Kidney capillary endothelial cell (primary cell): ENCODE measurements at places on chromosomes 1 and 21.
A peak's percentile ranks its signal among the peaks of the same experiment; 100 is the strongest.

DNA sequence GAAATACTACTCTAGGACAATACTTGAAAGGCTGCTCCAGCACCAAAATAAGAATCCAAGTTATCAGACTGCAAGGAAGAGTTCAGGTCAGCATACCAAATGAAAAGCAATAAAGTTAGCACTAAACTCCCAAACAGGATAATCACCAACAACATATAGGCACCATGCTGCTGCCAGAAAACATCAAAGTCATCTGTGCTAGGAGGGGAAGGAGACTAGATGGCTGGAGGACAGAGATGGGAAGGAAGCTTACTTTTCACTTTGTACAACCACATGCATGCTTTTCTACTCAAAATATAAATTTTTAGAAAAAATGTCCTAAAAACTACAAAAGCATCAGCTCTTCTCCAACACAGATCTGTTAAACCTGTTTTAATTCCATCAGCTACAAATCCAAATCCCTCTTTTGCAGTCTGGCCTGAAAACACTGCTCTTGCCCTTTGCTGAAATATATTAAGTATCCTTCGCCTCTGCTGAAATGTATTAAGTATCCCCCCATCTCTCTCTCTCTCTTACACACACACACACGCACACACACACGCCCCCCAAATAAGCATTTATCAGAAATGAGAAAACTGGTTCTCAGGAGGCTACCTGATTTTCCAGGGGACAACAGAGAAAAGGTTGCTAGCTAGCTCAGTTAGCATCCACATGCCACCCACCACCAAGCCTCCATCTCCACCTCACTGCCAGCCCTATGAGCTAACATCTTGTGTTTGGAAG lies 1.5 kb downstream of the GATAD2B start:
- no peak for DNase-seq

GRCh38 chr1:160127865-160128523 lies 12.4 kb downstream of the ATP1A2 start:
- DNase-seq, result no peak

DNA sequence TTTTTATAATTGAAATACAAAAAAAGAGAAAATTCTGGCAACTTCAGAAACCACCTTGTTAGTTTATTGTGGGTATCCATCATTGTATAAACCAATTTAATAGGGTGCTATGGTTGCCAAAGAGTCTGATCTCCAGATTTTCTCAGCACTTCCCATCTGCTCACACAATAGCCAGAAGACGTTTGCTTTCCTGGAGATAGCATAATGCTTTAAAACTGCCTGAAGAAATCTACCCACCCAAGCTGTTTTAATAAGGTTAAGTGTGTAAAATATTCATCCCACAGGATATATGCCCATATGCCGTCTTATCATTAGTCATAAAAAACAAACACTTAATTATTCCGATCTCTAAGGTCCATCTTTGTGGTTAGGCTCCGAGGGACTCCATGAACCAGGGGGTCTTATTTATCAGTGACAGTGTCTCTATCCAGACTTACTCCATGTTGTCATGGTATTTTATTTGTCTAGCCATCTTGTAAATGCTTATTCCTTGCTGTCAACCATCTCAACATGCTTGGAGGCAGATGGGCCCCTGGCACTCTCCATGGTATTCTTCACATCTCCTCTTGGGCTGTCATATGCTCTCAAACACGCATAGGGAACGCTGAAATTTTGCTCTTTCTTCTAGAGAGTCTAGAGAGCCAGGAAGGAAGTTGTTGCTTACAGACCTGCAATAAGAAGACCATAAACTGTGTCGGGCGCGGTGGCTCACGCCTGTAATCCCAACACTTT lies 58.5 kb downstream of the MAP10 start:
- no peak for DNase-seq

DNA sequence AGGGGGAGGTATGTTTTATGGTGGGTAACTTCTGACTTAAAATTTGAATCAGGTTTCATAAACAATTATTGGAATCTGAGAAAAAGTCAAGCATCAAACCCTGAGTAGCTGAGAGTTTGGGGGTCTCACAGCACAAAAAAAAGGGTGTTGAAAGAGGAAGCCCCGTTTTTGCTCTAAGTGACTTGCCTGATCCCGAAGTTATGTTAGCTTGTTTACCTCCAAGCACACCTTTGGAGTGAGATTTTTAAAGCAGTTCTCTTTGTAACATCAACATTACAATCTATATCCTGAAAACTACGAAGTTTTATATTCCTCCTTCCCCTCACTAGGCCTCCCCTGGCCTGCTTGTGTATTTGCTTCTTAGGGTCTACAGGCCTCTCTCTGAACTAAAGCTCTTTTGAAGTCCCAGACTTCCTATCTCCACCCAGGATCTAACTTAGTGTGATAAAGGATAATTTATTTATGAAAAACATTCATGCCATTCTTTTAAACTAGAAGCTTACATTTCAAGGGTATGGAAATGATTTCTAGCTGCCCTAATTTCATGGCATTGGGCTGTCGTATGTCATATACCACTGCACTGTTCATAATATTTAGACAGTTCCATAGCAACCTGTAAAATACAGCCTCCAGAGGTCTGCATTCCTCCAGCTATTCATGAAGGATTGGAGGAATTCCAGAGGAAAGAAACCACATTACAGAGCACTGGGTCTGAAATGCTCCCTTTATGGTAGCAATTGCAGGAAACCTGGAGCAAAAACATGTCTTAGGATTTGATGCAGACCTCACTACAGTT lies 36.1 kb upstream of the RGS1 start:
- DNase-seq, result no peak

DNA sequence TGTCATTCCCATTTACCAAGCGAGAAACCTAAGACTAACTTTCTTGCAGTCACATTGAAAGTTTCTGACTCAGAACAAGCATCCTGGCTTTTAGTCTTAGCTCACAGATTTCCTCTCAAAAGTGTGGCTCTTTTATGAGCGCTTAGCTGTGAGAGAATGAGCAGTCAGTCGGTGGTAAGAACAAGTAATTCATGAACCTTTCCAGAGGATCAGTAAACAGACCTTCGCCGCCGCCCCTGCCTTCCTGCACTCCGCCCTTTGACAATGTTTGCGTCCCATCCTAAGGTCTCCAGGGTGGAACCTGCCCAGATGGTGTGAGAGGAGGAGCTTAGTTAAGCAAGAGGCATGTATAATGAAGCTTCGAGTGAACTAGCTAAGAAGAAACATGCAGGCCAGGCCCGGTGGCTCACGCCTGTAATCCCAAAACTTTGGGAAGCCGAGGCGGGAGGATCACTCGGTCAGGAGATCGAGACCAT lies 142.4 kb downstream of the GLUL start:
- no peak for DNase-seq

- DNase-seq, result no peak
Observed at GRCh38 chr1:19151537-19151936, 58.5 kb downstream of the UBR4 start.

DNA sequence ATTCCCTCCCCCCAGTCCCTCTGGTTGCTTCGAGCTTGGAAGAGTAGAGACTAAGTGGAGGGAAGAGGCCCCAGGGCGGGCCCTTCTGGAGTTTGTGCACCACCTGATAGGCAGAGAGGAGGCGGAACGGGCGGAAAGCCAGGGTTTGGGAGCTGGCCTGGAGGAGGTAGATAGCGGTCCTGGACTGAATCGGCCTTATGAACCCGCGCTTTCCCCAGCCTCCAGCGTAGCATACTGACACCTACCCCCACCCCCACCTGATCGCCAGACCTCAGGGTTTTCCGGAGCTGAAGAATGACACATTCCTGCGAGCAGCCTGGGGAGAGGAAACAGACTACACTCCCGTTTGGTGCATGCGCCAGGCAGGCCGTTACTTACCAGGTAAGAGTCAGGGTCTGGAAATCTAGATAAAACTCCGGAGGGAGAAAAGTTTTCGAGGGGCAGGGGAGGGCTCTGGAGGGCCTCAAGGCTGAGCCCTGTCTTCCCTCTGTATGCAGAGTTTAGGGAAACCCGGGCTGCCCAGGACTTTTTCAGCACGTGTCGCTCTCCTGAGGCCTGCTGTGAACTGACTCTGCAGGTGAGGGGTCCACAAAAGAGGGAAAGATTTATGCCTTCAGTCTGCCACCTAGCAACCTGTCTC lies 705 bp downstream of the UROD start:
- peak; percentile 52 for DNase-seq

DNA sequence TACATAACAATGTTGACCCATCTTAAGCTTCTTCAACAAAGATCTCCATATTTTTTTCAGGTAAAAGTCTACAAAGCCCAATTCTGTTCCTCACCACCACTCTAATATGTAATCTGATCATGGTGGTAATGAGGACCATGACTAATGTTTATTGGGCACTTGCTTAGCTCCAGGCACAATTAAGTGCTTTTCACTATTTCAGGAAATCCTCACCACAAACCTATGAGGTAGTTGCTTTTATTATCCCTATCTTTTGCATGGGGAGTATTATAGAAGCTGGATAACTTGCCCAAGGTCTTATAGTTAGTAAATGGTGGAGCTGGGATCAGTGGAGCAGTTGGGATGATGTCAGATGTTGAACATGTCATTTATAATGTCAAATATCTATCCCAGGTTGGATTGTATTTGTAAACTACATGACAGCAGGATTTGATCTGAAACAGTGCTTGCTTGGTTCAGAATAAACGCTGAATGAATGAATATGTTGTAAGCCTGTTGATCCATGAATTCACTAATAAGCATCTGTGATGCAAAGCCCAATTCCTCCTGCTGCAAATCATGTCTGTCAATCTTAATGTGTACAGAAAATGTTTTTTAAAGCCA lies 283.3 kb upstream of the ST6GALNAC5 start:
- DNase-seq, result no peak

DNA sequence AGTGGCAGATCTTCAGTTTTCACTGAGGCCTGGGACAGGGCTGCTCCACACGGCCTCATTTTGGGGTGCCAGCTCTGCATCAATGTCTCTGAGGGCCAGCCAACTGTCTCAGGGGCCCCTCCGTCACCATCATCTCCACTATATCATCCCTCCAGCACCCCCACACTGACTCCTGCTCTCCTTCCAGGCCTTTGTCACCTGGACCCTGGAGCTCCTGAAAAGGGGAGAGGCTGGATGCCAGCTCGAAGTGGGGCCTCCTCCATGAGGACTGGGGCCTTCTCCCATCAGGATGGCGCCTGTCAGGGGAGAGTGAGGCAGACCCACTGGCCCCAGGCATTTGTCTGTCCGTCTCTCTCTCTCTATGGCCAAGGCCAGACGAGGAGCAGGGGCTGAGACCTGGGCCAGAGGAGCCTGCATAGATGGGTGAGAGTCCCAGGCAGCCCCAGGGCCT lies 44.7 kb upstream of the LRP8 start:
- no peak for DNase-seq

GRCh38 chr1:226979115-226979516 lies 39.0 kb downstream of the COQ8A start:
- DNase-seq, result no peak

DNA sequence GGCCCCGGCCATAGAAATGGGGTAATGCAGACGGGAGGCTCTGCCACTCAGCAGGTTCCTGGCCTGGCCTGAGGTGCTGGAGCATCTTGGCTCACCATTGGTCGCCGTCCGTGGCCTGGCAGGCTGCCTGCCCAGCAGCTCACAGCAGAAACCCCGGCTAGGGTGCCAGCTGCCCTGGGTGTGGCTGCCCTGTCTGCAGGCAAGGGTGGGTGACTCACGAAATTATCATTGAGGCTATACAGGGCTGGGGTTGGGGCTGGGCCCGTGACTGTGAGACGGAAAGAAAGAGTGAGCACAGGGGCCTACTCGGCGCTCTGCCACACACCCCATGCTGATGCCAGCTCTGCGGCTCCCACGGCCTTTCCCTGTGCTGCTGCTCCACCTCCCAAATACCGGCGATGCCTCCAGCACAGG lies 8.0 kb upstream of the PKP1 start:
- no peak for DNase-seq

GRCh38 chr1:205077158-205077933 lies 6.9 kb downstream of the TMEM81 start:
- no peak for DNase-seq

DNA sequence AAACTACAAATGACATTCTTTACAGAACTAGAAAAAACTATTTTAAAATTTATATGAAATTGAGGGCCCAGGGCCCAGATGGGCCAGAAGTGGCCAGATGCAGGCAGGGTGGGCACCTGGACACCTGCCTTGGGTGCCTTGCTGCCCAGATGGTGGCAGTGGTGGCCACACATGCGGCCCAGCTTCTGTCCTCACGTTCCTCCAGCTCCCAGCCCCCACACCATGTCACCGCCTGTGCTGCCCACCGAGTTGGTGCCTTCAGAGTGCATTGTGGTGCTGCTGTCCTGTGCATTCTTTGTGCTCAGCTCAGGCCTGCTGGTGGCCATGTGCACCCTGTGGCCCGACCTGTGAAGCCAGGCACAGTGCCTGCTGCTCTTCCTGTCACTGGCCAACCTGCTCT lies 216.8 kb upstream of the CXADR start:
- DNase-seq, result no peak

- DNase-seq, result no peak
Observed at GRCh38 chr1:46464915-46465314, 24.7 kb upstream of the DMBX1 start.

- no peak for DNase-seq
Observed at GRCh38 chr1:154772056-154772455, 98.0 kb downstream of the KCNN3 start.

DNA sequence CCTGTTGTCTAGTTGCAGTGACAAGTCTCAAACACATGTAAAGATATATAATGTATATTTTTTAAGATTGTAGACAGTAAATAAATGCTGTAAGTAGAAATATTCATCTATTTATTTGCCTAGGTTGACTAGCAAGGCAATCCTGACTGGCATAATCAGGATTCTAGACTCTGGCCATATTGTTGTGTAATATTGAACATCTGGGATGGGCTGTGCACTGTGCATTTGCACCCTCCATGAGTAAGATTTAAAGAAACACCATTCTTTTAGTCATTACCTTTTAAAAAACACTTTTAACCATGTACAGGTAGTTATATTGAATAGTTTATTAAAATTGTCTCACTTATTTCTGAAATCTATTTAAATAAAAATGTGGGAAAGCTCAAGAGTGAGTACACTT lies 32.4 kb downstream of the RASAL2 start:
- DNase-seq, result no peak

- DNase-seq, result no peak
Observed at GRCh38 chr1:1721201-1721600, 3.0 kb downstream of the CDK11A start.

DNA sequence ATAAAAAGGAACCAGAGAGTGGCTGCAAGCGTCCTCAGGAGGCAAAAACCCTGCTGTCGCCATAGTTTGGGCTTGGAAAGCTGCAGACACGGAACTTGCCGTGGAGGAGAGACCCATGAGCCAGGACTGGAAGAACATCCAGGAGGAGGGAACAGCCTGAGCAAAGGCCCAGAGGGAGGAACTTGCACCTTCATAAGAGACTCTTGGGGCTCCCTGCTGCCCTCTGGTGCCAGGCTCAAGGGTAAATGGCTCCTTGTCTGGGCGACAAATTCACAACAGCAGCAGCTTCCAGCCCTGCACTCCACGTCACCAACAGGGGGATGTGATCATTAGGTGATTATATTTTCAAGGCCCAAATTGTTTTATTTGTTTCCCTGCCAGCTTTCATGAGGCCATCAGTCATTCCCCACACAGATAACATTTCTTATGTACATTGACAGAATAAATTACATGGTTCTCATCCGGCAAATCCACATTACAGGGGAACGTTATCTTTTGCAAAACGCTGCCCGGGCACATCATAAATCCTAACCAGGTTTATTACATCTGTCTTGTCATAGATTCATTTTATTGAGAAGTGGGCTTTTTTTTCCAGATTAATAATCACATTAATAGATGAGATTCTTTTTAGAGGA lies 143.0 kb upstream of the GRIK3 start:
- peak; percentile 14 for DNase-seq

GRCh38 chr1:67285780-67286488 lies 21.7 kb upstream of the IL12RB2 start:
- no peak for DNase-seq
